ENCODE measurements at places on chromosomes 5 and 9. TPM values are rescaled to one million over a fixed set of nuclear protein-coding genes. Genes with fewer than 3 reads are reported as not detected.

DNA sequence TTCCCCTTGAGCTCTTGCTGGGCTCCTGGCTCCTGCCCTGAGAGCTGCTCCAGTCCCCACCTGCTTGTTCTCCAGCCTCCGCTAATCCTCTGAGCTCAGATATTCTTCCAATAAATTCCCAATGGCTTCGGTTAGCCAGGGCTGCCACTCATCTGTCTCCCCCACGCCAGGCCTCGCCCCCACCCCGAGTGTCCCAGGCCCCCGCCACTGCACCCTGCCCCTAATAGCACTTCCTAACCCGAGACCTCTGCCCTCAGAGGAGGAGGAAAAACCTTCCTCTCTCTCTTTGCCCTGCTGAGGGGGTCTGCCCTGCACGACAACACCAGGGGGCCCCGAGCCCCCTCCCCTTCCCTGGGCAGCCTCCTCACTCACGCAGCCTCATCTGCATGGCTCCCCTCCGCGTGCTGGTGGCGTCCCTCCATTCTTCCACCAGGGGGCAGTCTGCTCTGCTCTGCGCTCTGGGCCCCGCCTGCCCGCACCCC, 5.4 kb upstream of the LCN15 start:
- no peak for DNase-seq

- no peak for DNase-seq
Observed at GRCh38 chr5:78369680-78370079, 9.3 kb downstream of the SCAMP1 start.

DNA sequence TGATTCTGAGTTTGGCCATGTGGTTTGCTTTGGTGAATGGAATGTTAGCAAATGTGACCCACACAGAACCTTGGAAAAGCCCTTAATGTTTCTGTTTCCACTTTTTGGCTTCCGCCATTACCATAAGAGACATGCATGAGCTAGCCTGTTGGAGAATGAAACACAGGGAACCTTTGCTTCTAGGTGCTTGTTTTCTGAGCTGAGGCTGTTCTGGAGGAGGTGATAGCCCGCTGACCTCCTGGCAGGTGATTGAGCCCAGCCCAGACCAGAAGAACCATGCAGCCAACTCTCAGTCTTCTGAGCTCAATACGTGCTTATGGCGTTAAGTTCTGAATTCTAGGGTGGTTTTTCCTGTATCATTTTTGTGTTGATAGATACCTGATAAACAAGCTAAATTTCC, 148.6 kb upstream of the KLF9 start:
- no peak for DNase-seq

- DNase-seq: no peak
Observed at GRCh38 chr9:113611461-113612215, 148.1 kb downstream of the RGS3 start.

- DNase-seq: no peak
Observed at GRCh38 chr9:94821098-94821887, 94.8 kb downstream of the AOPEP start.

DNA sequence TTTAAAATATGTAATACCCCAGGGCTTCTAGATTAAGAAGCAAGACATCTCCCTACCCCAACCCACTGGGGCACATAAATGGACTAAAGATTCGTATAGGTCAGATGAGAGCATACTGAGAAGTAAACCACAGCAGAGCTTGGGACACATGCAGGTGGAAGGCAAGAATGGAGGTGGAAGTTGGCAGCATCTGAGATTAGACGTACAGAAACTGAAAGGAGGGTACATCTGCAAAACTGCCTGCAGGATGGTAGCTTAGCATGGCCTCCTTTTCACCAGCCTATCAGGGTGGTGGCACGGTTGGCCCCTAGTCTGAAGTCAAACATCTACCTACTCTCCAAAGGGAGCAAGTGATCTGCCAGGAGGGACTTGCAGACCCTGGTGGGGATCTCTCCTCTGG, 181.8 kb downstream of the TSSK1B start:
- DNase-seq: no peak

GRCh38 chr9:14529054-14529453, 164.2 kb downstream of the ZDHHC21 start:
- no peak for DNase-seq

DNA sequence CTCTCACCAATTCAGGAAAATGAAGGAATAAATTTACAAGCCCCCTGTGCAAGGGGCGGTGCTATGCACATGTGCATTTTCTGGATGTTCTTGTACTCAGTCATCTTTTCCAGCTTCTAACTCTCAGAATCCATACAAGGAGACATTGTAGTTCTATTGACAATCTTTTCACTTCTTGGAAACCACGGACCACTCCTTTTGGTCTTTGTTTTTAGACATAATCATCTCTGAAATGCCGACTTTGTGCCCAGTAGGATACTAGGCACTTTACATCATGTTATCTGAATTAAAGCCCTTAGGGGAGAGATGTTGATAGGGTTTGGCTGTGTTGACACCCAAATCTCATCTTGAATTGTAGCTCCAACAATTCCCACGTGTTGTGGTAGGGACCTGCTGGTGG, 322.6 kb upstream of the WWC1 start:
- no peak for DNase-seq

DNA sequence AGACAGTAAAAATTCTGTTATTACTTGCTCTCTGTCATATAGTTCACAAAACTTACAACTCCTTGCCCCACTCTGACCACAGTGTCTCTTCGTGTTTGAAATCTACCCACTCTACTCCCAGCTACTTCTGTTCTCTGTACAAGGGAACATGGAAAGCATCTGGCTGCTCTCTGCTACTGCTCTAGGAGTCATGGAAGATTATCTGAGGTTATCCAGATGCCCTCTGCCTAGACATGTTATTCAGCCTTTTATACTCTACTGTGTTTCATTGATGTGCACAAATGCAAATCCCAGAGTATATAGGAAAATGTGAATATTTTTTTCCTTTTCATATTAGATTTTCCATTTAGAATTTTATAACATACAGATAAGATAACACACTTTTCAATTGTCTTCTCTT, 1525.6 kb downstream of the MAT2B start:
- DNase-seq: no peak

GRCh38 chr9:100098046-100098886, 534 bp downstream of the ERP44 start:
- DNase-seq: peak; percentile 87

GRCh38 chr5:54360925-54361662, 50.7 kb upstream of the ARL15 start:
- DNase-seq: no peak

DNA sequence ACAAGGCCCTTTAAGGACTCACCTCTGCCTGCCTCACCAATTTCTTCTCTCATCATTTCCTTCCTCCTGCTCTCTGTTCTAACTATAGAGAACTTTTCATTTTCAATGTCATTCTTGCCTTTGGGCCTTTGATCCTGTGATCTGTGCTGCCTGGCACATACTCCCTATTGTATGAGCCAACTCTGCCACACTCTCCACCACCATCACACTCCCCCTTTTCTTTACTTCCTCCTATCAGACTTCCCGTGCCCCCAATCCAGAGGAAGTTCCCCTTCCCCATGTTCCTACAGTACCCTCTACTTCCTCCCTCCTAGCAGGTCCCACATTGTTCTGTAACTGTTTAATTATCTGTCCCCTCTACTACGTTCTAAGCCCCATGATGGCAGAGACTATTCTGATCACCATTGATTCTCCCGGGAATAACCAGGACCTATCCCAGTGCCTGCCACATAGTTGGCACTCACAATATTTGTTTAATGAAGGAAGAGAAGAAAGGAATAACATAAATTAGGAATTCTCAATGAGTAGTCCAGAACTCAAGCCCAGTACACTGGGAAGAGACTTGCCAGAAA, 27.5 kb downstream of the ADAM19 start:
- no peak for DNase-seq

- DNase-seq: no peak
Observed at GRCh38 chr9:75658301-75658905, 232.1 kb upstream of the PCSK5 start.

DNA sequence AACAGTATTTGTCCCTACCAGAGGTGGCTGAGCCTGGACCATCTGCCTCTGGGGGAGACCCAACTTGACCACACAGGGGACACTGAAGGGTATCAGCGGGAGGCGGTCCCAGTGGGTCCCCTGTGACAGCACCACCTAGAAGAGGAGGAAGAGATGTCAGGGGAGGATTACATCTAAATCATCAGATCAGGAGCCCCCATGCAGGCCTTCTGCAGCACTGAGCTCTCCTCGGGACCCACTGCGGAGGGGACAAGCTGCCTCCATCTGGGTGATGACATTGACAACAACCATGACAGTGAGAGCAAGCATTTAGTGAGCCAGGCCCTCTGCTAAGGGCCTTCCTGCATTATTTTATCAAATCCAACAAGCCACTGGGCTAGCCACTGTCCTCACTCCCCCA, 12.3 kb downstream of the ORM2 start:
- DNase-seq: no peak

DNA sequence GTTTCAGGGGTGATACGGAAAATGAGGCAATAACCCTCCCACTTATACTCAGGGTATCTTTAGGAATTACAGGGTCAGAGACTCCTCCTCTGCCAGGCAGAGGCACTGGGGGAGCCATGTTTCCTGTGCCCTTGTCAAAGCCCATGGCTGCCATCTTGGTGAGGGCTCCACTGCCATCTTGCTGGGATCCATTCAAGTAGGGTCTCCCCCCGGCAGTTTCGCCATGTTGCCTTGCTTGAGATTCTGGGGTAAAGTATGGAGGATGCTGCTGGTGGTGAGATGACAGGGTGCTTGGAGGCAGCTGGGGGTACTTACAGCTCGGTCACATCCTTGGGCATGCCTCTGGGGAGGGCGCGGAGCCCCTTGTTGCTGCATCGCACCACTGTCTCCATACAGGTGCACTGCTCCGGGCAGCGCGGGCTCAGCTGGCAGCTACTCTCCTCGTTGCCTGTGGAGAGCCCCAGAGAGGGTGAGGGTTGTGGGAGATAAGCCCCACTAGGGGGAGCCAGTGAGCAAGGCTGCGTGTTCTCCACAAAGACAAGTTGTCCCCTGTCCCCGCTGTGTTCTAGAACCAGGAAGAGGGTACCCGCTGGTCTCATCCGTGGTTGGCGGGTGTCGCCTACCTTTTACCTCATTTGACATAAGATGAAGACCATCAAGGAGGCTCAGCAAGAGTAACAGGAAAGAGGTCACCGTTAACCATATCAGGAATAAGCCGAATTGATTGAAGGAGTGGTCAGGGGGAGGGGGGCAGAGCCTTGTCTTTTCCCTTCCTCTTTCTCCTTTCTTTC, 169.0 kb upstream of the PANK3 start:
- no peak for DNase-seq

- DNase-seq: no peak
Observed at GRCh38 chr5:170076211-170076610, 29.5 kb upstream of the FOXI1 start.

- DNase-seq: no peak
Observed at GRCh38 chr9:135559606-135560005, 1.9 kb upstream of the PAEP start.

The SYK gene
- total RNA-seq: 22.7 TPM

The LSM11 gene
- total RNA-seq: 3.9 TPM

The DNAH5 gene
- total RNA-seq: 0.20 TPM

The CANX gene
- 293 TPM for total RNA-seq

The NMUR2 gene
- total RNA-seq: not detected

The RAD23B gene
- total RNA-seq: 88.6 TPM

The FRMPD1 gene
- 15.7 TPM for total RNA-seq

The OGN gene
- total RNA-seq: 1.2 TPM

The FPGS gene
- 39.8 TPM for total RNA-seq

The POU5F2 gene
- 0.59 TPM for total RNA-seq

Measured in lower leg skin (tissue), 4 donors.